ENCODE measurements at places on chromosomes 5 and 9. TPM values are rescaled to one million over a fixed set of nuclear protein-coding genes. Genes with fewer than 3 reads are reported as not detected.
A peak's percentile ranks its signal among the peaks of the same experiment; 100 is the strongest.

DNA sequence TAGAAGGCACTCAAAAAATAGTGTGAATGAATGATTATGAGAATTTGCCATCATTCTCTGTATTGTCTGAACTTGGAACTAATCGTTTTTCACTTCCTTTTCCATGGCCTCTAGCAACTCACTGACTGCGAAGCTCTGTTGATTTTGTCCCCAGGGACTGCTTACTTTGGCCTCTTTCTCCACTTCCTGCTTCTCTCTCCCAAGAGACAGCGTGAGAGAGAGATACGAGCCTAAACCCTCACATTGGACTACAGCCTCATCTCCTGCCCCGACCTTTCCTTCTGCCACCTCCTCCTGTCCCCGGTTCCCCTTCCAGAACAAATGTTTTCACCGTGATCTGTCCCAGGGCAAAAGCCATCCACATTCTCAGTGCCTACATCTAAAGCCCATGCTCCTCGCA lies 300.8 kb upstream of the PANK3 start:
- no peak for DNase-seq

Gene INSL6
- total RNA-seq, result not detected

GRCh38 chr9:27472195-27472594 lies 51.9 kb upstream of the IFNK start:
- DNase-seq, result no peak

DNA sequence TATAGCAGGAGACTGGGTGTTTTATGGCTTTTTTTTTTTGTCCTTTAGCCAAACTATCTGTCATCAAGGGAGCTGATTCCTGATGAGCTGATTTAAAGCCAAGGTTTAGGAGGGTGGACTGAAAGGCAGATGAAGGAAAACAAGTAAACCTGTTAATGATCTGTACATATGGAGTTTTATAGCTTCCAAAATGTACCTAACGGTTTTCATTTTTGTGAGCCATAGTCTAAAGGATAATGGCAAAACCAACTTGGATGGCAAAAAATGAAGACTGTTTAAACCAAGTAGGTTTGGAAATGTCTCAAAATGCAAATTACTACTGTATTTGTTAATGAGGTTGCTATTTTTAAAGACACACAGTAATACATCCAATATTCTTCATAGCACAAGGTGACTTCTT lies 281.5 kb downstream of the YTHDC2 start:
- no peak for DNase-seq

GRCh38 chr9:89481538-89481915 lies 16.4 kb downstream of the SEMA4D start:
- no peak for DNase-seq

Gene NSG2
- not detected for total RNA-seq

DNA sequence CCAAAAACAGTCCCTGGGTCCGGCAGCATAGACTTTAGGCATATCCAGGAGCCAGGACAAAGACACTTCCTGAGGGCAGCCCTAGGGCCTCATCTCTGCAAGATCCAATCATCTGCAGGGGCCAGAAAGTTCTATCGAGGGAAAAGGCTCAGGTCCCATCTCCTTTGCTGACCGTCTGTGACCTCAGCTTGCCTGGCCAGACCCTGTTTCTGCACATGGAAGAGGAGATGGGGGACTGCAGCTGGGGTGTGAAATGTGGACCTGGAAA lies 51.0 kb upstream of the FCN1 start:
- DNase-seq, result no peak

DNA sequence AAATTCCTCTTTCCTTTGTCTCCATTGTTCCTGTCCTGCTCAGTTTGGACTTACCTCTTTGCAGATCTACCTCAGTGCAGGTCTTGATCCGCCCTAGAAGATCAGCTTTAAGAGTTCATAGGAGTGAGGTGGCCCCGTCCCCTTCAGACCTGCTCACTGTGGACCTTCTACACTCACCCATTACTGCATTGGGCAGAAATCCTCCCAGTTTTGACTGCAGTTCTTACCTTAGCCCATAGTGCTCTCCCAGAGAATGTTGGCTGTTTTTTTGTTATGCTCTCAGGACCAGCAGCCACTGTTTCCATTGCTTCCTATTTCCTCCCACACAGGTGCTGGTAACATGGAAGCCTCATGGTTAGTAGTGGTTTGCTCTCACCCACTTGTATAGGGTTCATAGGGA lies 63.3 kb downstream of the GALNT10 start:
- no peak for DNase-seq

Gene ORM2
- total RNA-seq, result 0.19 TPM

Gene KIF20A
- 131 TPM for total RNA-seq

- no peak for DNase-seq
Observed at GRCh38 chr9:77293949-77294348, 116.6 kb downstream of the VPS13A start.

- peak; percentile 64 for DNase-seq
Observed at GRCh38 chr5:139636975-139637408, 11.2 kb upstream of the CXXC5 start.

GRCh38 chr5:111772456-111773122 lies 15.6 kb upstream of the NREP start:
- peak; percentile 44 for DNase-seq

Gene SEMA6A
- 5.0 TPM for total RNA-seq

DNA sequence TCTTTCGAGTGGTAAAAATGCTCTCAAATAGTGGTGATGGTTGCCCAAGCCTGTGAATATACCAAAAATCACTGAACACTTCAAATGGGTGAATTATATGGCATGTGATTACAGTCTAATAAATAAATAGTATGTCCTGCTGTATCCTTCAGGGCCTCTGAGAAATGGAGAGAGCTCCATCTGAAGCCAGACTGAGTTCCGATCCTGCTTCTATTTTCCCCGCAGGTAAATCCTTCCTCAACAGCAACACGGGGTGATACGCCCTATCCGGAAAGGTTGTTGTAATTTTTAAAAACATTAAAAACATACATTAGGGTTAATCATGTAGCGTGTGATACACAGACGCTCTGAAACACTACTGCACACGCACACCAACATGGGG lies 695 bp upstream of the SNAPC3 start:
- DNase-seq, result no peak

GRCh38 chr9:88571419-88571818 lies 36.4 kb downstream of the NXNL2 start:
- no peak for DNase-seq

- DNase-seq, result no peak
Observed at GRCh38 chr5:38541174-38541725, 15.2 kb downstream of the LIFR start.

- no peak for DNase-seq
Observed at GRCh38 chr5:172669386-172670004, 28.4 kb downstream of the NEURL1B start.

DNA sequence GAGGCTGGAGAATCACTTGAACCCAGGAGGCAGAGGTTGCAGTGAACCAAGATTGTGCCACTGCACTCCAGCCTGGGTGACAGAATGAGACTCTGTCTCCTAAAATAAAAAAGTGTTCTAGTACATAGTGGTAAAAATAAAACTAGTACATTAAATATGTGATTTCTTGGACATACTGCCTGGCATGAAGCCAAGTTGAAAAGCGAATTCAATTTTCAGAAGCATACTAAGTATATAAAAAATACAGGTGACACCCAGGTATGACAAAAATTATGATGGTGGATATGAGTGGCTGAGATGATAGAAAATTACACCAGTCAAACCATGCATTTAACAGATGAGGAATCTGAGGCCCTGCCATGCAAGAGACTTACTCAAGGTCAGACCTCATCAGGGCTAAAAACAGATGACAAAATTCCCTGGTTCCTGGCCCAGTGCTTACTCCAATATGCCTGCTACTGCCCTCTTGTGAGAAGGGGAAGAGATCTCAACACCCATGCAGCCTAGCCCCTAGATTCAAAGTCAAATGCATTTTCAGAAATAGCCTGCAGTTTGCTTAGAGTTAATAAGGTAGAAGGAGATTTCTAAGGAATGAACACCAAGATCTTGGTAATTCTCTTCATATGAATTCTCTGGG lies 46.6 kb upstream of the GNPDA1 start:
- DNase-seq, result peak; percentile 24

Gene F2RL1
- total RNA-seq, result 59.5 TPM

Gene FOXD4L4
- total RNA-seq, result not detected

Gene IFNA21
- total RNA-seq, result not detected

DNA sequence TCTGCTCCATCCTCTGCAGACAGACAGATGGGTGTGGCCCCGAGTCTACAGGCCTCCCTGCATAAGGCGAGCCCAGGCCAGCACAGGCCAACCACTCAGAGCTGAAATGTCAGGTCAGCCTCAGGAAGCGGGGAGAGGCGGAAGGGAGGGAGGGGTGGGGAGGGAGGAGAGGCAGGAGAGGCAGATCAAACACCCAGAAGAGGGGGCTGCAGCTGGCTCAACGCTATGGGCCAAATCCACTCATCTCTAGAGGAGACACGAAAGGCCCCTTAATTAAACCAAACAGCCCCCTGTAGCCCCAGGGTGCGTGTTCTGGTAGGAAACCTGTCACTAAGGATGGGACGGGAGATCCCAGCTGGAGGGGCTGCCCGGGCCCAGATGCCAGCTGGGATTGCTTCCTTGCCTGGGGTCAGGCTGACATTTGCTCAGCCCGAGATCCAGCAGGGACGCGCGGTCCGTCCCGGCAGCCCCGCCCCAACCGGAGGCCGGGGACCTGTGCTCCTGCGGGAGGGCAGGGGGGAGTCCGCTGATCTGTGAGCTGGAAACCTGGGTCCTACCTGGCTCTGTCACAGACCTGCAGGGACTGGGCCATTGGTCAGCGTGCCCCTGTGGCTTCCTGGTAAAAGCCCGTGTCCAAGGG lies 97.2 kb upstream of the SARDH start:
- DNase-seq, result no peak

GRCh38 chr5:8238080-8238479 lies 369.1 kb downstream of the MTRR start:
- no peak for DNase-seq

DNA sequence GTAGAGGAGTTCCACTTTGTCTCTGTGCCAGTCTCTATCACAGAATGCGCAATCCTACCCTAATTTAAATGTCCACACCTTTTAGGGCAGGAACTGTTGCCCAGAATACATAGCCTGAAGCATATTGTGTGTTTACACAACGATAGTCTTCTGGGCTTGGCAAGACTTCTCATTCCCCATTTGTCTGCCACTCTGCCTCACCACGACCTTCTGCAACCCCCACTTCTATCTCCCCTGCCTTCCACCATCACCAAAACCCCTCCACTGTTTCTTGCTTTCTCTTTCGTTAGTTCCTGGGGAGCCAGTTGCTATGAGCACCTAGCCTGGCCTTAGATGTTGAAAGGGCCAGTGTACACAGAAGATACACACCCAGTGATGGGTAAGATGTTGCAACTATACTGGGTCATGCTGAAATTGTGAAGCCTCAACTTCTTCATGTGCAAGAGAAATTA lies 883 bp upstream of the RNF145 start:
- DNase-seq, result peak; percentile 13

DNA sequence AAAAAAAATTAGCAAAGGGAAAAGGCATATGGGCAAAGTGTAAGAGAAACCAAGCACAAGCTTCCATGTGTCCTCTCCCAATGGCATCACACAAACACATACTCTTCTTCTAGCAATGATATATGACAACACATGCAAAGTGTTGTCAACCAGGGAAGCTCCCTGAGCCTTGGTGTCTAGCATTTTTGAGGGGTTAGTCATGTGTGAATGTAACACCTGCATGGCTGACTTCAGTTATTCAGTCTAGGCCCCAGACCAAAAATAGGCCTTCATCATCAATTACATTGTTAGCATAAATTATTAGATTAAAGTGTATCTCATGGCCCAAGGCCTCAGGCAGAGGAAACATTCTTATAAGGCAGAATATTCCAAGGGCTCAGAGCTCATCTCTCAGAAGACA lies 450.0 kb downstream of the TLE1 start:
- DNase-seq, result no peak

DNA sequence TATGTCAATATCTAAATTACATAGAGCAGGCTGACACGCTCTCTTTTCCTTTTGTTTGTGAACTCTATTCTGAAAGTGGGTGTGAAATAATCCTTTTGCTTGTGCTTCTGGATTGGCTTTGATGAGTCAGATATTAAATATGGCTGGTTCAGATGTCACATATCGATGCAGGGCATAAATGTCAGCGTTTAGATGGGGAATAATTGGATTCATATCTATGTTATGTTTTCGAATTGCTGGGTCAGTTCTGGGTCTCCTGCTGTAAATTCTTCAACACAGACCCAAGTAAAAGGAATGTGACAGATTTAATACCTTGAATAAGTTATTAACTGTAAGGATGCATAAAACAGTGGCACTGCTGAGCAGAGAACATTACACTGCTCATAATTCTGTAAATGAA lies 118.7 kb upstream of the SNX2 start:
- DNase-seq, result no peak

GRCh38 chr5:10400831-10401230 lies 40.8 kb upstream of the ROPN1L start:
- DNase-seq, result no peak

- no peak for DNase-seq
Observed at GRCh38 chr5:2133936-2134335, 251.2 kb upstream of the IRX4 start.

DNA sequence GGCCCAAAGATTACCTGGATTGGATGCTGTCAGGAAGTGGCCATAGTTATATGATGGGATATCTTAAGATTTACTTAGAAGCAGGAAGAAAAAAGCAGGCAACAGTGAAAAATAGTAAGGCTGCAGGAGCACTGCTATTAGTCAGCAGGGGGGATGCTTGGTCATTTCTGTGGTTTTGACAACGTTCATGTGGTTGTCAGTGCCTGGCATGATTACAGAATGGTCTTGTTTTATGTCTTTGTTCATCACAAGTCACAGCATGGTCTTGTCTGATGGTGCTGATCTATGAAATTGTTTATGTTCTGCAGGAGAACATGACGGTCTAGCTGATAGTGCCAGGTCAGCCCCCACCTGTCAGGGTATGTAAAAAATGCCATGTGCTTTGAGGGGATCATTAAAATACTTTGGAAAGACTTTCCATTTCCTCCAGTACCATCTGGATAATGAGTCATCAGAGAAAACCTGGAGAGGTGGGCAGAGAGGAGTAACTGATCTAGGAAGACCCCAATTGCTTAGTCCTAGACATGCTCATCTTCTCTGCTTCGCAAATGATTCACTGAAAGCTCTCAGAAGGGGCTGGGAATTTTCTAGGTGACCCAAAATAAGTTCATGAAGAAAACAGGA lies 48.5 kb downstream of the PLGRKT start:
- peak; percentile 41 for DNase-seq

GRCh38 chr5:140311011-140311467 lies 8.1 kb upstream of the PFDN1 start:
- DNase-seq, result peak; percentile 68

GRCh38 chr9:137294681-137295237 lies 7.3 kb downstream of the NRARP start:
- peak; percentile 35 for DNase-seq

- DNase-seq, result no peak
Observed at GRCh38 chr5:135718651-135719050, 115.8 kb upstream of the SLC25A48 start.

- DNase-seq, result no peak
Observed at GRCh38 chr9:117340422-117340821, 74.4 kb downstream of the ASTN2 start.

Gene HACD4
- total RNA-seq, result not detected

Gene EQTN
- not detected for total RNA-seq

GRCh38 chr5:65327582-65327981 lies 154.1 kb downstream of the ADAMTS6 start:
- no peak for DNase-seq

Data from H4 (cell line).